Activated T-helper 1 cell treated with Interleukin-2 at 50 U/mL for 16 hours (primary cell): ENCODE measurements at places on chromosomes 11 and 22.

GRCh38 chr11:13939961-13940906 is 22.3 kb upstream of the SPON1 start:
- DNase-seq = no peak

- no peak for DNase-seq
Observed at GRCh38 chr22:40256516-40256915, 78.8 kb downstream of the TNRC6B start.

GRCh38 chr11:2901854-2902783 is 16.5 kb upstream of the CDKN1C start:
- DNase-seq = peak; percentile 85

GRCh38 chr11:75797792-75798191 is 17.2 kb upstream of the UVRAG start:
- DNase-seq = no peak

DNA sequence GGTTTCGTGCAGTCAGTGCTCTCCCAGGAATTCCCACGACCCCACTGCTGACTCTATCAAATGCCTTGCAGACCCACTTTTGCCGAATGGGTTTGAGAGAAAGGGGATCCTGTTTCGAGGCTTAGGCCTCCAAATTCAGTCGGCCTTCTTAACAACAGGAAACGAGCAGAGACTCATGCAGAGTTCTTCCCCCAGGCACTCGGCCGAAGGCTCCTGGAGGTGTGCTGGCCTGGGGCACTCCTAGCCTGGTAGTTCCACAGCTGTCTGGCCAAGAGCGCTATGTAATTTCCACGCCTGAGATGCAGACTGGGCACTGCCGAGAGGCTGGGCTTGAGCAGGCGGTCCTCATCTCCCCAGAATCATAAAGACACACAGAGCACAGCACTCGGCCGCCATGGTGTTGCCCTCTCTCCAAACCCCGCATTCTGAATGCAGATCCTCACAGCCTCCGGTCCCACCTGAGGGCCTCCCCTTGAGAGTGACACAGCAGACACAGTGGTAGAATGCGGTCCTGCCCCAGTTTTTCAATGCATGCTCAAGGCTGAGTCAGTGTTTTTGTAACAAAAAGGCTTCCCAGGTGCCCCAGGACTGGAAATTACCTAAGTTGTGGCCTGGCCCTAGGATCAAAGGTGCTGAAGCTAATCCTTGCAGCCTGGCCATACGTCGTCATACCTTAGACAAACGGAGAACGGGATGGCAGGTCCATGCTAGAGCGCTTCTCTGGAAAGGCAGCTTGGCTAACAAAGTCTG is 30.2 kb upstream of the BID start:
- DNase-seq = no peak

DNA sequence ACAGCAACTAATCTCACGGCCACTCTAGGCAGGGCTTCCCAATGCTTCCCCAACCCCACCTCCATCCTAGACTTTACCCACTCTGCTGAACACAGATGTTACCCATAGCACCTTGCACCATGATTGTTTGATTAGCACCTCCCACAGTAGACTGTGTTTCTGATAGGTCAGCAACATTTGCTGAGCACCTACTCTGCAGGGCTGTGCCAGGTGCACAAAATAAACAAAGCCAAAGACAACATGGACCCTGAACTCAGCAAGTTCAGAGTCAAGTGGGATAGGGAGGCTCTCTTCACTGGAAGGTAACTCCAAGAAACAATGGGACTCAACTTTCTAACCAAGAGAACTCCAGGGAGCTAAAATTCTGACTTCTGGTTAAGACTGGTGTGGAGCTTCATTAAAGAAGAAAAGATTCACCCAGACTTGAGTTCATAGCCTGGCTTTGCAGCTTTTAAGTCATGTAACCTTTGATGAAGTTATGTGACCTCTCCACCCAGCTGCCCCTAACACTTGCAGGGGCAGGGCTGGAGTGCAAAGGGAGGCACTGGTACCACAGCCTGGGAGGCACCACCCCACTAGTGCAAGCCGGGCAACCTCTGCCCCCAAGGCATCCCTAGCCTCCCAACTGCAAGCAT is 6.7 kb upstream of the RTN4RL2 start:
- no peak for DNase-seq

GRCh38 chr11:68660066-68660810 is 24.1 kb upstream of the GAL start:
- DNase-seq = no peak

DNA sequence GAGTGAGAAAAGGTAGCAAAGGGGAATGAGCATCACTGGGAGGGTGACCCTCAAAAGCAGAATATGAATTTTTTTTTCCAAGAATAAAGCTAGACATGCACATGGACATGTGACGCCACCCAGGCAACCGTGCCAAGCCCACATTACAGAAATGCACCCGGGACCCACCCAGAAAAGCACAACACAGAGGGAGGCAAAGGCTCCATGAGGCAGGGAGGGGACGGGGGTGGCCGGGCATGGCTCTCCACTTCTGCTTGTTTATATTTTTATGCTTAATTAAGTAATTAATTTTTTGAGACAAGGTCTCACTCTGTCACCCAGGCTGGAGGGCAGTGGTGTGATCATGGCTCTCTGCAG is 1524.3 kb downstream of the BRD1 start:
- DNase-seq = no peak

GRCh38 chr11:121389651-121390050 is 62.5 kb upstream of the SORL1 start:
- DNase-seq = no peak

- no peak for DNase-seq
Observed at GRCh38 chr22:47356511-47357011, 594.1 kb downstream of the TBC1D22A start.

DNA sequence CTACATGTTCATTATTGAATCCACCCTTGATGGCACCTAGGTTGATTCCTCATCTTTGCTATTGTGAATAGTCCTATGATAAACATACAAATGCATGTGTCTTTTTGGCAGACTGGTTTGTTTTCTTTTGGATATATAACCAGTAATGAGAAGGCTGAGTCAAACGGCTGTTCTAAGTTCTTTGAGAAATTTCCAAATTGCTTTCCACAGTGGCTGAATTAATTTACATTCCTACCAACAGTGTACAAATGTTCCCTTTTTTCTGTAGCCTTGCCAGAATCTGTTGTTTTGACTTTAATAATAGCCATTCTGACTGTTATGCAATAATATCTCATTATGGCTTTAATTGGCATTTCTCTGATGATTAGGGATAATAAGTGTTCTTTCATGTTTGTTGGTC is 184.9 kb downstream of the CASP12 start:
- DNase-seq = no peak

DNA sequence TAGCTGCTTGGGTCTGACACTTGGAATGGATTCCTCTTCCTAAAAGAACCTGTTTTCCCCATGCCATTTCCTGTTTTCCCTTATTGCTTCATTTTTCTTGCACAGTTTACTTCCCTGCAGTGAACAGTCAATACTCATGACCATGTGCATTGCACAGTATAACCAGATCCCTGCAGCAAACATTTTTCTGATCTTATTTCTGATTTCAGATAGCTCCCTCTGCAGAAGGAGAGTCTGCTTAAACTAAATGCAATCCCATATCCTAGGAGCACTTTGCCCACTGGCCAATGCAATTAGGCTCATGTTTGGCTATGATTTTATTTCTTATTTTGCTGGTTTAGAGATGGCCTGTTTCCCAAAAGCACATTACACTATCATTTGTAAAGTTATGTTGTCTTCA is 96.7 kb upstream of the CD44 start:
- no peak for DNase-seq

DNA sequence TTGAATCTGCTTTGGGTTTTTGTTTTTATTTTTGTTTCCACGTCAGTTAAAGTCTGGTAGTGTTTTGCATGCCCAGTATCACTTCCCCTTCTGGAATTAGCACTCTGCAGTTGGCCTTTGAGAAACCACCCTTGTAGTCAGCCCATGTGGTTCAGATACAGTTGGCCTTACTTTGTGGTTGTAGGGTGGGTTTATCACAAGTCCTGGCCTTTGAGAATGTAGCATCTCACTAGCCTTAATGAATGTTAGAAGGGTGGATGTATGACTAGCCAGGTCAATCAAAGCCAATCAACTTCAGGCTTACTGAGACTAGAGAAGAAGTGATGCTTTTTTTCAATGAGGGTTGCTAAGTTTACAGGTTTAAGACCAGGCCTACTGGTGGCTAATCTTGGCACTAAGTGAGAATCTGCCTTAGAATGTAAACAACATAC is 19.8 kb downstream of the ARL14EP start:
- DNase-seq = no peak

DNA sequence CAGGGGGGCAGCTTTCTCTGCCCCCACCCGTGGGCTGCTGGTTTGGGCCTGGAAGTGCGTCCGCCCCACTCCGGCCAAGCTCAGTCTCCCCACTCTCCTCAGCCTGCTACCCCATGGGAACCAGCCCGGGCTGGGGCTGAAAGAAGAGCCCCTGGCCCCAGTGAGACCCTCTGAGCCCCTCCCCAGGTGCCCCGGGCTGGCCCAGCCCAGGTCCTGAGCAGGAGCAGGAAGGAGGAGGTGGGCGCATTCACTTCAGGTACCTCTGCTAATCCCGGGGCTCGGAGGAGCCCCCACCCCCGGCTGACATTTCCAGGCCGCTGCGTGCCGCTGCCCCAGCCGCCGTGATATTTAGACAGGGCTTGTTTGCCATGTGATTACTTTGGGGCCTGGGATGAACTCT is 8.7 kb upstream of the TH start:
- DNase-seq = no peak

- DNase-seq = no peak
Observed at GRCh38 chr22:32765132-32765618, 36.3 kb upstream of the TIMP3 start.

DNA sequence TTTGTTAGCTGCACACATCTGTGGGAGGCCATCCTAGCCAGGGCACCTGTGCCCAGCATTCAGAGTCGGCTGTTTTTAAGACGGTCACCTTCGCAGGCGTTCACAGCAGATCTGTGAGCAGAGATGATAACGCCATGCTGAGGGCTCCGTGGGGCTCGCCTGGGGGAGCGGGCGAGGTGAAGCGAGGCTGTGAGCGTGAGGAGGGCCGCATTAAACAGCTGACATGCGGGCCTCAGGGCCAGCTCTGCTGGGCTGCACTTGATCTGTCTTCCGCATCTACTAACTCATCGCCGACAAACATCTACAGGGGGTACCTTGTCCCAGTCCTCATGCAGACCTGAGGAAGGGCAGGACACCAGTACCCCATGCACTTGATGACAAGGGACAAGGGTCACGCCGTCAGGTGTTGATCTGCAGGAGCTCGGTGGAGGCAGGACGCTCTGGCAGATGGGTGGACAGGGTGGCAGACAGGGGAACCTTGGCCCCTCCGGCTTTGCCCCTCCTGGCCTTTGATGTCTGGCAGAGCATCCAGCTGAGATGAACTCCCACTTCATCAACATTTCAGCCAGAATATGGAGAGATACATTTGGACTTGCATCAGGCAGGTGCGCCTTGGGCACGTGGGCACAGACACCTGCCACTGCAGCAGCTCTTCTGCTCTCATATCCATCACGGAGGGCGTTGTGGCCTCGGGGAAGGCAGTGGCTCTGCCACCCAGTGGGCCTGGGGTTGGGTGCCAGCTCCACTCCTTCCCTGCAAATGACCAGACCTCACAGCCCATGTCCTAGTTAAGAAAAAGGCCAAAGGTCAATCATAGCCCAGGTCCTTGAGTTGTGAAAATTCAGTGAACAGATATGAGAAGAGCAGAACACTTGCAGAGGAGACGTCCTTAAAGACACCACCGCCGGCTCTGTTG is 822.9 kb downstream of the BRD1 start:
- no peak for DNase-seq

DNA sequence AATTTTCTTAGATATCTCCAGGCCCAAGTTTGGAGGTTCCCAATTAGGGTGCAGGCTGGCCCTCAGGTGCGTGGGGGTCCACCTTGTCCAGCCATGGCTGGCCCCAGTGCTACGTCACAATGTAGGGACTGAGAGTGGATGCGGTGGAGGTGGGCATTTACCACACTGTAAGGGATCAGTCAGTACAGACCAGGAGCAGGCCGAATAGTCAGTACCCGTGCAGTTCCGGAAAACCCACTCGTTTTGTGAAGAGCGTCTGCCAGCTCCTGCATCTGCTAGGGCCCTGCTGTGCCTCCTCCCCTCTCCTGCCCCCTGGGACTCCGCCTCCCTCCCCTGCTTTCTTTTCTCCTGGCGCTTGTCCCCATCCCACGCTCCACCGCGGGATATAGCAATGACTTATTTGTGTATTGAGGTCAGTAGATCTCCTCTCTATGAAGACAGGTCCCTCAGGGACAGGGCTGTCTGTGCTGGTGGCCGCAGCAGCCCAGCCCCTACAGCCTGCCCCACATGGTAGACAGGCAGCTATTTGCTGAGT is 50.4 kb upstream of the SEPTIN5 start:
- DNase-seq = no peak

DNA sequence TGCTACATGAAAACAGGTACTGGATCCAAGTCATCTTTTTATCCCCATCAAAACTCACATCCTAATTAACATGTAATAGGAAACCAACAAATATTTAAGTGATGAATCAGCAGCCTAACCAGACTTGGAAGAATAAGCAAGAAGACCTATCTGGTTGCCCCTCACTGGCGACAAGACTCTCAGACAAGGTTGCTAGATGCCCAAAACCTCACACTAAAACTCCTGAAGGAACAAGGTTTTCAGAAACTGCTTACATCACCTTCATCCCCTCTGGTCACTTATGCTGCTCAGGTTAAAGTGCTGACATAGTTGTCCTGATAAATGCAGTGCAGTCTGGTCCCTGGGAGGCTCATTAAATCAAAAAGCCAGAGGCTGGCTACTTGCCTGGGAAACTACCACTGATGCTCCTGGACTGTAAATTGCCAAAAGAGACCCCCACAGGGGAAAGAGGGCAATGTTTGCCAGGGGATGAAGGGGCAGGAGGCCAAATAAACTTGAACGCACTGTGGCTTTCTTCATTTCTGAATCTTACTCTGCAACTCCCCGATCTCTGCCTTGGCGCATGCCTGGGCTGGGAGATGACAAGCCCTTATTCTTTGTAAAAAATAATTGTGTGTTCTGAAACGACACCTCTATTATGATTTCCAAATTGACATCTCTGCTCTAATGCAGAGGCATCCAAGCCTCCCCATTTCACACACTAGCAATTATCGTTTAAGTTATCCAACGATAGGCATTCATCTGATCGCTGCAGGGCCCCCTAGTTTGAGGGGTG is 72.7 kb downstream of the AMBRA1 start:
- no peak for DNase-seq

DNA sequence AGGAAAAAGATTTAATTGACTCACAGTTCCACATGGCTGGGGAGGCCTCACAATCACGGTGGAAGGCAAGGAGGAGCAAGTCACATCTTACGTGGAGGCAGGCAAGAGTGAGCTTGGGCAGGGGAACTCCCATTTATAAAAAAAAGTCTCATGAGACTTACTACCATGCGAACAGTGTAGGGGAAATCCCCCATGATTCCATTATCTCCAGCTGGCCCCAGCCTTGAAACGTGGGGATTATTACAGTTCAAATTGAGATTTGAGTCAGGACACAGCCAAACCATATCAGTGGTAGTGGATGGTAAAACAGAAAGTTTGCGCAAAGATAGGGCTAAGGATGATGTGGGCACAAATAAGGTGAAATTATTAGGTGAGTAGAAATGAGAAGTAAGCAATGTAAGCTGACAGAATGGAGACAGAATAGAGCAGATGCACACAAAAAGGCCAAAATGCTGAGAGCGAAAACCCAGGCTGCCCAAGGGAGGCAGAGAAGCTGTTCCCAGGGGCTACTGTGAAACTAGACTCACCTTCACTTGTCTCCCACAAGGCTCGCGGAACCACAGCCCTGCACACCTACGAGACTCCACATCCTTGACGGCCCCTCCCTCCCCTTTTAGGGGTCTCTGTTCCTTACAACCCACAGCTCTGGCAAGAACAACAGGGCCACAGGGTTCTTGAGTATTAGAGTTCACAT is 377.6 kb downstream of the CADM1 start:
- DNase-seq = no peak
